ENCODE measurements at places on chromosomes 1 and 21.

DNA sequence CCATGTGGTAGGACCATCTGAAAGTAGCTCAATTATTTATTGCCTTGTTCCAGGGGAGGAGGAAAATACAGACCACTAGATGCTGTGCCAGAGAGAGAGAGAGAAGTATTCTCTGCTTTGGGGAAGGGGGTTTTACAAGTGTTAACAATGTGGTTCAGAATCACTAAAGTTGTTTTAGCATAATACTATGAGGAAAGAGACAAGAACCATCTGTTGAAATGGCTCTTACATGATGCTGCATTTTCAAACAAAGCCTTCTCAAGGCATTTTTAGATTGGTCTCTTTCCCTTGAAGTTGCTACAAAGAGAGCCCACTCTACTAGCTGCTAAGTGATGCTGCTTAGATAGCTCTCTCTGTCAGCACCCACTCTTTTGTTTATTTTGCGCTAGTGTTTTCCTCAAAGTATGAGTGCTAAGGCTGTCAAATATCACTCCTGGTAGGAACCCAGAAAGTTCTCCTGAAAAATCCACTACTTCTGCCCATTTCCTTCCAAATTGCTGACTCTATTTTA, 255.1 kb downstream of the NFIA start:
- DNase-seq: no peak

GRCh38 chr1:246166841-246167240, 340.2 kb downstream of the SMYD3 start:
- DNase-seq: no peak

DNA sequence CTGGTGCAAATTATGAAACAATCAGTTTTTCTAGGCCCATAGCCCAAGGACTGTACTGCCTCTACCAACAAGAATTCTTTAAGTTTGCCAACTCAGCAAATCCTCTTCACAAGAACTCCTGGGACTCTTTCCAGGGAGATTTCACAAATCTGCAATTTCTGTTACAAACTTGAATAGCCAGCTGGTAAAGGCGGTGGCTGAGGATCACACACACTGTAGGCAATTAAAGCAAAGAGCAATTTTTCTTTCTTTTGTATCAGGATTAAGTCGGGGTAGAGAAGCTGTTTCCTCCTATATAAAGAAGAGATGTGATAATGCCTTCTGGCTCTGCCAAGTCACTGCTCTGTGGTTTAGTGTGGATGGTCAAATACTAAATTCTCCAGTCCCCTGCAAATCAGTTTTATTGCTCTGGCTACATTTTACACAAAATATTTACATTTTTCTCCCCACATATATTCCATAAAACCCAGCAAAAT, 1.7 kb downstream of the ALDH9A1 start:
- DNase-seq: no peak

DNA sequence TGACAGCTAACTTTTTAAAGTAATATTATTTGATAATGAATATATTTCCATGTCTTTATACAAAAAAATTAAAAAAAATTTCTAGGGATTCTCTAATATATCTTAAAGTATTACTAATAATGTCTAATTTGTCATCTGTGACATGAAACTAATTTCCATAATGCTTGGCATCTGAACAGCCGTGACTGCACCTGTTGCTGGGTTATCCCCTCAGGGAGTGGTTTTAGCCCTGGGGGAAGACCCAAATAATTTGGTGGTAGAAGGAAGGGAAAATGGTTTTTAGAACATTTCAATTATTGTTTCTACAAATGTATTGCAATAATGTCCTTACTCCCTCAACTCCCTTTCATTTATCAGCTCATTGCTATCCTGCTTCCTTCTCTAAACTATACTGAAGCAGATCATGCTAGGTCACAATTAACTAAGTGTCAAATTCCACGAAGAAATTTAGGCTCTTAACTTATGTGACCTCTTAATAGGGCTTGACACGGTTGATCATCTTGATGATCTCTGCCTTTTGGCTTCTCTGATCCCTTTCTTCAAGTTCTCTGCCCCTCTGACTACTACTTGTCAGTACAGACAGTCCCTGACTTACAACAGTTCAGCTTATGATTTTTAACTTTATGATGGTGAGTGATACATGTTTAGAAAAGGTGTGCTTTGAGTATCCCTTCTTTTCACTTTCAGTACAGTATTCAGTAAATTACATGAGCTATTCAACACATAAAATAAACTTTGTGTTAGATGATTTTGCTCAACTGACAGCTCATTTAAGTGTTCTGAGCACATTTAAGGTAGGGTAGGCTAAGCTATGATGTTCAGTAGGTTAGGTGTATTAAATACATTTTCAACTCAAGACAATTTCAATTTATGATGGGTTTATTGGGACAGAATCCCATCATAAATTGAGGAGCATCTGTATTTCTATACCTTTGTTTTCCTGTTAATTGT, 26.4 kb upstream of the DPH5 start:
- DNase-seq: no peak

GRCh38 chr1:86455073-86455472, 13.7 kb upstream of the CLCA1 start:
- DNase-seq: no peak

DNA sequence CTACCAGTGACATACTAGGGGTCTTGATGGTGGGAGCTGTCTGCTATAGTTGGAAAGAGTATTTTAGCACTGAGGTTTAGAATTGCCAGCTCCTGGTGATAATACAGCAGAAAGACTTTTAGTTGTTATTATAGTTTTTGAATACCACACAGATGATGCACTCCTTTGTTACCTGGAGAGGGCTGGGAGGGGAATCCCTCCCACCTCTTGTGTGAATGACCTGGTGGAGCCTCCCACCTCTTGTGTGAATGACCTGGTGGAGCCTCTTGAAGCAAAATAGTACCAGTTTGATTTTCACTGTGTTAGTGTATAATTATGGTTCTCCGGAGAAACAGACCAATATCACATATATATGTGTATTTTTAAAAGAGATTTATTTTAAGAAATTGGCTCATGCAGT, 3.3 kb downstream of the DISP1 start:
- no peak for DNase-seq

DNA sequence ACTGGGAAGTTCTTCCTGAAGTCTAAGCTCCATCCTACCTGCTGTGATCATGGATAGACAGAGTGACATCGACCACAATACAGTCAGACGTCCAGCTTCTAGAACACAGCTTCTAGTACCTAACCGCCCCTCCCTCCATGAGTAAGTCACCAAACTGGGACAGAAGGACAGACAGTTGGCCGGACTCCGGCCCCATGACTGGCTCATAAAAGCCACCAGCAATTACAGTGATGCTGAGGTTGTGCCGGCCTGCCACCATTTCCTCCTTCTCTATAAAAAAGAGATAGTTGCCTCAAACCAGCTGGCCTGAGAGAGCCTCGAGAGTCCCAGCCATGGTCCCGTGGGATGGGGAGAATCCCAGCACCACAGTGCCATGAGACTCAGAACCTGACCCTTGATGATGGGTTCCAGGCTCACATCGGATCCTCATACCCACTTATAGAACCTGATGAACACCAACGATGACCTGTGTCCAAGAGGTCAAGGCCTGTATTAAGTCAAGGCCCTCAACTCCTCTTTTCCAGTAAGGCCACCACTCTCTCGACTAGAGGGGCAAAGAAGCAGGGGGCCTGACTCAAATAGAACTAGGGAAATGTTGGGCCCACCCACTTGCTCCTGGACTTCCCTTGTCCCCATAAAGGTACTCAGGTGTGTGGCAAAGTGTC, 3.4 kb downstream of the MEF2D start:
- no peak for DNase-seq

- no peak for DNase-seq
Measured at GRCh38 chr1:41122851-41123518, 101.5 kb upstream of the SLFNL1 start.

DNA sequence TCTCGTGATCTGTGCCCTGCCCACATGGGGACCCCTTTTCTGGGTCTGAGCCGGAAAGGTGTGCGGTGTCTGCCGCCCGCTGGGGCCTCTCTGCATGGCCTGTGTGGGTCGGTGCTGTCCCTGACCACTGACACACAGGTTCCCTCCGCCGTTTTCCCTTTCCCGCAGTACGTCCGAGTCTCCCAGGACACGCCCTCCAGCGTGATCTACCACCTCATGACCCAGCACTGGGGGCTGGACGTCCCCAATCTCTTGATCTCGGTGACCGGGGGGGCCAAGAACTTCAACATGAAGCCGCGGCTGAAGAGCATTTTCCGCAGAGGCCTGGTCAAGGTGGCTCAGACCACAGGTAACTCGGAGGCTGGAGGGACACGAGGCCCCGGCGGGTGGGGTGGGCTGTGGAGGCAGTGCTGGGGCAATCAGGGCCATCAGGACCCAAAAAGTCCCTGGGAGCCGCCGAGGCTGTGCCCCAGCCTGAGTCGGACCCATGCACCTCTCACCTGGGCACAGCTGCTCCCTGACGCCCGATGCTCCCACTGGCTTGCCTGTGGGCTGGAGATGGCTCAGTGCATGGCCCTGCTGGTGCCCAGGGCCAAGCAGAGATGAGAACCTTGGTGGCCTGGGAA, 13.3 kb downstream of the TRPM2 start:
- no peak for DNase-seq

DNA sequence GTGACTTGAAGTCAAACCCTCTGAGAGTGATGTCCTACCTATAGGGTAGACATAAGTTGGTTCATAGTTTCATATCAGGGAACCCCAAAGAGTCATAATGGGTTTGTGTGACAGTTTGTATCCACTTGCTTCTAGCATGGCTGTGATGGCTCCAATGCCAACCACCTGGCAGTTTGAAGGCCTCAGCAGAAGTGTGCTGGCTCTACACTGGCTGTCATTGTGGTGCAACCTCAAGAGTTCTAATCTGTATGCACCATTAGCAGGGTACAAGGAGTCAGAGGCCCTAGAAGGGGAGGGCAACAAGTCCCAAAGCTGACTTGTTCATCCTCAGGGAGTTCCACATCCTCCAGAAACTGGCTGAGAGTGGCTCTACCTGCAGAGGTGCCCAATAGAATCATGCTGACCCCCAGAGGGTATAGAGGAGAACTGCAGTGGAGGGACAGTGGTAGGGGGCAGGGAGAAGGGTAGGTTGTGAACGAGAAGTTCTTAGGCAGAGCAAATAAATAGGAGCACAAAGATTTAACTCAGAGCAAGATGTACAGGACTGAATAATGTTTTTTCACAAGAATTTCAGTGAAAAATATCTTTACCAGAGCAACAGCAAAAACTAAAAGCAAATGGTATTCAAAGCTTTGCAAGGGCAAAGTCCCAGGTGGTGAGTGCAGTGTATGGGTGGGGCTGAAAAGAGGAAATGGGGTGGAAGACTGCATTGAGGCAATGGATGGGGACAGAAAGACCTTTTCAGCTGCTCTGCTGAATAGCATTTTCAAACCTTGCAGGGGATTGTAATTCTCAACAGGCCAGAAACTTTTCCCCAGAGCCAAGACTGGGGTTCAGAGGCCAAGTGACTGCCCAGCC, 3.2 kb downstream of the FCRL2 start:
- DNase-seq: no peak

- no peak for DNase-seq
Measured at GRCh38 chr1:229264068-229264467, 6.8 kb upstream of the RAB4A start.

- no peak for DNase-seq
Measured at GRCh38 chr1:201074018-201074417, 38.2 kb downstream of the CACNA1S start.

DNA sequence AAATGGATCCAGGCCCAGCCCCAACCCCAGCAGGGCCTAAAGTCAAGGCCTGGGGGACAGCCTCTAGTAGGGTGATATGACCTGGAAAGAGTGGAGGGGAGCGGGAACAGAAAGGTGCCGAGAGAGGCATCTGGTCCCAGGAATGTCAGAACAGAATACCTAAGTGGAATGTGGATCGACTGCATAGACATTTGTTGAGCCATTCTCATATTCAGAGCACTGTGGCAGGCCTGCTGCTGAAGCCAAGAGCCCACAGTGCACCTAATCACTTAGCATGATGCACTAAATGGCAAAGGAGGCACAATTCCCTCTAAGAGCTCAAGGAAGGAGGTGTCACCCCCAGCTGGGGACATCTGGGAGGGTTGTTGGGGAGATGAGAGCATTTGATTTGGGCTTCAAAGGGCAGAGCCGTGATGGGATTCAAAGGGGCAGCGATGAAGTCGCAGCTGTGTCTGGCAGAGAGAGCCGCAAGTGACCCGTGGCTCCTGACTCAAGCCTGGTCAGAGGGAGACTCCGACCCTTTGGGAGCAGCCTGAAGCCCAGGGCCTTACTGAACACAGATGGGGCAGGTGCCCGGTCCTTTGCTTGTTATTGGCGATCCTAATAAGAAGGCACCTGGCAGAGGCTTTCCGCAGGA, 8.6 kb upstream of the PKP1 start:
- DNase-seq: no peak

DNA sequence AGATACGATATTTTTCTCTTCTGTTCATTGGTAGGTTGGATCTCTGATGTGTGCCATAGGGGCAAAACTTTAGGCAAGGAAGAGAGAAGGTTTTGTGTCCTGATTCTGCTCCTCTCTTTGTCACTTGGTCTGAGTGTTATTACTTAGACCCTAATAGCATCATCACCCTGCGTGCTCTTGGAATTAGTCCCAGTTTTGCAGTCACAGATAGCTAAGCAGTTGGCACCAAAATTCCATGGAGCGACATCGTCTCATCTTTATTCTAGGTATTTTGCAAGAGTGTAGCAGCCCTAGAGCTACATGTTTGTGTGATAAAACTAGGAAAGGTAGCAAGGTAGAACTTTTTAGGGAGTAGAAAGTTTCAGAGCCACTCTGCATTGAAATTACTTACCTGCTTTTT, 23.8 kb downstream of the PIP5K1A start:
- DNase-seq: no peak

DNA sequence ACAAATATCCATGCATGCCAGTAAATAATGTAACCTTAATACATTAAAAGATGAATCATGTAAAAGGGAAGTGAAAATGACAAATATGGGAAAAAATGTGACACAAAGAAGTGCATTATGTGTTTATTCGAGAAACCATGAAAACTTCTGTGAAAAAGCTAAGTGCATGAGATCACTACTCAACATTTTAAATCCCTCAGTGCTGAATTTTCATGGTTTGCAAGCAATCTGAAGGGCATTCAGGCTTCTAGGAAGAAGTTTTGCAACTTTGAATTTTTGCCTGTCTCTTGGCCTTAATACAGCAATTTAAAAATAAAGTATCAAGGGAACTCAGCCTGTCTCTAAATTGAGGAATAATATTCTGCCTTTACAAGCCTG, 78.2 kb downstream of the MAP3K7CL start:
- DNase-seq: no peak

DNA sequence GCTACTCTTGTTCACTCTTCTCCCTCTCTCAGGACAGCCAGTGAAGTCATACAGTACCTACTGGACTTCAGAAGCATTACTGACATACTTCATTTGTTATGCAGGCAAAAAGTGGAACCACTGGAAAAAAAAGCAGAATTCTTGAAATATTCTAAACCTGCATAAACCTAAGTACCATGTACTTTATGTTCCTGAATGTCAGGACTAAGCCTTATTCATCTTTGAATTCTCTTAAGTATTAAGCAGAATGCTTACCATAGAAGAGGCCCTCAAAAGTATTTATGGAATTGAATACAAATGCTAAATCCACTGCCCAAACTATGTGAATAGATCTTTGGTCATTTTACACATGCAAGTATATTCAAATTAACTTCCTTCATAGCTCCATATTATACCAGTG, 7.8 kb downstream of the PSMB2 start:
- DNase-seq: no peak
